Peyer's patch (tissue), 4 donors: ENCODE measurements at places on chromosomes 7 and 10. TPM values are rescaled to one million over a fixed set of nuclear protein-coding genes. Genes with fewer than 3 reads are reported as not detected.

GRCh38 chr7:29957521-29958310 is 31.9 kb downstream of the SCRN1 start:
- DNase-seq, result no peak

- DNase-seq, result no peak
Measured at GRCh38 chr10:89093728-89094127, 103.1 kb downstream of the FAS start.

- peak; percentile 81 for DNase-seq
Measured at GRCh38 chr7:76303202-76304147, 1.0 kb downstream of the HSPB1 start.

C7orf57 gene
- not detected for total RNA-seq

PCBD1 gene
- 54.1 TPM for total RNA-seq
